ENCODE measurements at places on chromosomes 13 and 19.
A peak's percentile ranks its signal among the peaks of the same experiment; 100 is the strongest.

- no peak overlapping the region for H3K27ac ChIP-seq
- peaks cover 7% of the 10 kb centered on the region for H3K4me1 ChIP-seq
- H3K27me3 ChIP-seq, result no peaks in the 10 kb centered on the region
- H3K4me3 ChIP-seq, result peak overlapping the region; percentile 28
These were observed 102.2 kb upstream of the PEG3 start for GRCh38 chr19:56942756-56943155.

- H3K27ac ChIP-seq, result no peak overlapping the region
- no peak for DNase-seq
- peaks cover 2% of the 10 kb centered on the region for H3K27me3 ChIP-seq
- H3K4me3 ChIP-seq, result no peak overlapping the region
These were observed 7.3 kb downstream of the IRS2 start for GRCh38 chr13:109779074-109779473.

DNA sequence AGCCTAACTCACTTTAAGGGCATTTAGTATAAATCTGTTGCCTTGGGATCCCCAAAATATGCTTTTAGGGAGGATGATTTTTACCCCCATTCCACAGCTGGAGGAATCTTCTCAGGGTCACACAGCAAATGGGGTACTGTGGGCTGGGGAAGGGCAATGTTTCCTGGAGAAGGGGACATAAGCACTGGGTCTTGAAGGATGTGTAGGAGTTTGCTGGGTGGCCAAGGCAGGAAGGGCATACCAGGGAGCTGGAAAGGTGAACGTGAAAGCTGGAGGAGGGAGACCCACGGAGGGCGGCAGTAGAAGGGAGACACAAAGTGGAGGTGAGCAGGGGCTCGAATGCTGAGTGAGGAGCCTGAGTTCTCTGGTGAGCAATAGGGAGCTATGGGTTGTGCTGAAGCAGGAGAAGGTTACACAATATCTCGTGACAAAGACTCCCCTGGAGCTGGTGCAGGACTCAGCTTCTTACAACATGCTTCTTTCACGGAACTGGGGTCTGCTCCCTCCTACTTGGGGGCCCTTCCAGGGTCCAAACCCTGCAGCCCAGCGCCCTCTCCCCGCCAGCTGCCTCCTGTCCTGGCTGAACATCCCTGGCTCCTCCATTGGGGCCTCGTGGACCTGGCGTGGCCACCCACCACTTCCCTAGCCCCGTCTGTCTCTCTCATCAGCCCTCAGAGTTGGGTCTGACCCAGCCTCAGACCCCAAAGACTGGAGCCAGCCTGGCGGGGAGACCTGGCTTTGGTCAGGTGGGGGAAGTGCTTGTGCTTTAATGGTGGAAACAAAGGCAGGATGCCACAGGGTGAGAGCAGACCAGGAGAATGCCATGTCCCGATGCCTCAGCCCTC is 11.1 kb downstream of the CILP2 start:
- H3K4me3 ChIP-seq, result no peak overlapping the region
- peaks cover 16% of the 10 kb centered on the region for H3K4me1 ChIP-seq
- H3K27ac ChIP-seq, result peak overlapping the region; percentile 67
- DNase-seq, result peak; percentile 76
- no peaks in the 10 kb centered on the region for H3K36me3 ChIP-seq

DNA sequence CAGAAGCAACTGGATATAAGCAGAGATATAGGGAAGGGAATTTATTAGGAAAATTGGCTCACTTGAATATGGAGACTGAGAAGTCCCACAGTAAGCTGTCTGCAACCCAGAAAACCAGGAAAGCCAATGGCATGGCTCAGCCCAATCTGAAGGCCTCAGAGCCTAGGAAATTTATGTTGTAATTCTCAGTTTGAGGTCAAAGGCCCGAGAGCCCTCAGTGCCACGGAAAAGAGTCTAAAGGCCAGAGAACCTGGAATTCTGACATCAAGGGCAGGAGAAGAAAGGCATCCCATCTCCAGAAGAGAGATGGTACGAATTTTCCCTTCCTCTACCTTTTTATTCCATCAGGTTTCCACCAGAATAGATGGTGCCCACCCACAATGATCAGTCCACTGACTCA is 20.1 kb upstream of the RXFP2 start:
- H3K36me3 ChIP-seq, result no peaks in the 10 kb centered on the region
- H3K27me3 ChIP-seq, result no peaks in the 10 kb centered on the region
- no peak for DNase-seq

- H3K27ac ChIP-seq, result no peak overlapping the region
- H3K27me3 ChIP-seq, result no peaks in the 10 kb centered on the region
- DNase-seq, result no peak
- no peaks in the 10 kb centered on the region for H3K4me1 ChIP-seq
These were observed 167.5 kb upstream of the HTR2A start for GRCh38 chr13:47064381-47064780.
